Breast epithelium (tissue), 4 donors: ENCODE measurements at places on chromosomes 2 and 18. TPM values are rescaled to one million over a fixed set of nuclear protein-coding genes. Genes with fewer than 3 reads are reported as not detected.

Gene NEUROD1
- not detected for total RNA-seq

Gene RAX
- not detected for total RNA-seq

Gene PMAIP1
- 7.5 TPM for total RNA-seq

DNA sequence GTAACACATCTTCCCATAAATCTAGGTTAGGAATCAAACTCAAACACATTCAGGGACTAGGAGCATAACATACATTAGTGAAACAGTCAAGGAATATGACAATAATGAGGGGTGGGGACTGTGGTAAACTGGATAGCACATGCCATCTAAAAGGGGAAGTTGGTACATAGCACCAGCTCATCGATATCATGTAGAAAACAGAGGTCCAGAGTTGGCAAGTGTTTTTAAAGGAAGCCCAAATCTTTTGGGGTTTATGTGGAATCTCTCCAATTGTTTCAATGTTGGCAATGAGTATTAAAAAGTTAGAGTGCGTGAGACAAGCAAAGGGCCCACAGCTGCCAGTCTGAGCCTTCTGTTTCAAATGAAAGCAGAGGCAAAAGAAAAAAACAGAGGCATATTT lies 24.4 kb downstream of the KLF7 start:
- no peak for DNase-seq

GRCh38 chr18:59454909-59455727 lies 96.1 kb upstream of the LMAN1 start:
- no peak for DNase-seq

DNA sequence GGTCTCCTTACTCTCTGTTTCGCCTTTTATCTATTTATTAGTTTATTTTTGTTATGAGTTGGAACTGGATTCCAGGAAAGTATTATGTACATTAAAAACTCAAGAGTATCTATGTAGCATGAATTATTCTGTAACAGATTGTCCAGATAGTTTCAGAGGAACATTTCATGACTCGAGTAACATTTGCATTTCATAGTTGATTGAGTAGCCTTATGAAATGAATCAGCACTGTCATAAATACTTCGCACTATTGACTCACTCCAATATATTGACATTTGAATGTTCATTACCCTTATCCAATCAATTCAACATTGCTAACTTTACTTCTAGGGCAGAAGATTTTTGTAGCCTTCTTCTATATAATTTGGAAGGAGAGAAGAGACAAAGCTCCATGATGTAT lies 11.3 kb upstream of the VRK2 start:
- no peak for DNase-seq
